Endothelial cell of umbilical vein (primary cell): ENCODE measurements at places on chromosomes 16 and 17. TPM values are rescaled to one million over a fixed set of nuclear protein-coding genes. Genes with fewer than 3 reads are reported as not detected.

GRCh38 chr17:41592601-41593305, 6.1 kb upstream of the KRT14 start:
- H3K27me3 ChIP-seq = no peaks in the 10 kb centered on the region
- no peaks in the 10 kb centered on the region for H3K4me1 ChIP-seq
- H3K4me3 ChIP-seq = no peak overlapping the region
- no peak overlapping the region for H3K27ac ChIP-seq
- no peaks in the 10 kb centered on the region for H3K36me3 ChIP-seq

DNA sequence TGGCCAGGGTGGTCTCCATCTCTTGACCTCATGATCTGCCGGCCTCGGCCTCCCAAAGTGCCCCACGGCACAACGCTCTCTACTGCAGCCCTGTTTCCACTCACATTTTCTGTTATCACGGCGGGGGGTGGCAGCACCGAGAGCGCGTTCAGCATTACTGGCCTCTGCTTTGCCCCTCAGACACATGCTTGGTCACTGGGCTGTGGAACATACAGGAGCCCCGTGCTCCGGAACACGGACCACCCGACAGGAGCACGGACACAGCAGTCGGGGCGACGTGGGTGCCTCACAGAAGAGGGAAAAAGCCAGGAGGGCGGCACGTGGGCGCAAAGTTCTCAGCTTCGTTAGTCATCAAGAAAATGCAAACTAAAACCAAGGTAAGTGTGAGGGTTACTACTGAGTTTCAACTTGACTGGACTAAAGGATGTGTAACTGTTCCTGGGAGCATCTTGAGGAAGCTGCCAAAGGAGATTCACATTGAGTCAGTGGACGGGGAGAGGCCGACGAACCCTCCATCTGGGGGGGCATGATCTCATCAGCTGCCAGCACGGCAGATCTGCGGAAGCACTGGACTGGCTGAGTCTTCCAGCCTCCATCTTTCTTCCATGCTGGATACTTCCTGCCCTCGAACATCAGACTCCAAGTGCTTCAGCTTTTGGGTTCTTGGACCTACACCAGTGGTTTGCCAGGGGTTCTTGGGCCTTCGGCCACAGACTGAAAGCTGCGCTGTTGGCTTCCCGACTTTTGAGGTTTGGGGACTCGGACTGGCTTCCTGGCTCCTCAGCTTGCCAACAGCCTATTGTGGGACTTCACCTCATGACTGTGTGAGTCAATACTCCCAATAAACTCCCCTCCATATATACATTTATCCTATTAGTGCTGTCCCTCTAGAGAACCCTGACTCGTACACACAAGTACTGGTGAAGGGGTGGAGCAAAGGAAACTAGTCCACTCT, 106.8 kb downstream of the ZNF778 start:
- no peak overlapping the region for H3K4me3 ChIP-seq
- no peak for DNase-seq
- H3K36me3 ChIP-seq = no peaks in the 10 kb centered on the region
- peaks cover 73% of the 10 kb centered on the region for H3K4me1 ChIP-seq
- no peaks in the 10 kb centered on the region for H3K27me3 ChIP-seq

YBX2 gene
- 0.31 TPM in 1 of 2 replicates, not detected in the other for total RNA-seq

PLCD3 gene
- 35.0 and 43.1 TPM in 2 replicates for total RNA-seq

DNA sequence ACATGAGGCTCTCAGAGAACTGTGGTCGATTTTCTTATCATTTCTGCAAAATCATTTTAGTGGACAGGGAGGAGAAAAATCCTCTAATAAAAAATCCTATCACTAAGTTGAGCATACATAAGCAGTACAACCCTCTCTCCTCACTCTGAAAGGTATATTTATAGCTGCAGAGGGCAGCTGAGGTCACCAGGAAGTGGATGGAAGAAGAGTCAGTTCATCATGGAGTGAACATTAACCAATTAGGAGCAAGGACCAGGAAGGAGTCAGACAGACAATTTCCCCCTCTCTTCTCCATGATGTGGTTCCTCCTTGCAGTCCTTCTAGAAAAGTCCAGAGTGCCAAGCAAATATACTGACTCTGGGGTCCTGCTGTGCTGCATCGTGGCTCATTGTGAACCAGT, 253.7 kb downstream of the TOX3 start:
- H3K4me3 ChIP-seq = no peak overlapping the region
- no peak for DNase-seq
- no peaks in the 10 kb centered on the region for H3K27me3 ChIP-seq
- H3K4me1 ChIP-seq = no peaks in the 10 kb centered on the region
- no peaks in the 10 kb centered on the region for H3K36me3 ChIP-seq

DDX52 gene
- total RNA-seq = 48.4 and 58.4 TPM in 2 replicates

SLC6A4 gene
- not detected in 2 replicates for total RNA-seq
